ENCODE measurements at places on chromosomes 7 and 10.

GRCh38 chr7:101216860-101217387 lies 457 bp downstream of the PLOD3 start:
- peak; percentile 74 for DNase-seq

GRCh38 chr10:132465193-132465888 lies 68.3 kb downstream of the PWWP2B start:
- no peak for DNase-seq

GRCh38 chr10:15461353-15462108 lies 90.4 kb upstream of the FAM171A1 start:
- no peak for DNase-seq

DNA sequence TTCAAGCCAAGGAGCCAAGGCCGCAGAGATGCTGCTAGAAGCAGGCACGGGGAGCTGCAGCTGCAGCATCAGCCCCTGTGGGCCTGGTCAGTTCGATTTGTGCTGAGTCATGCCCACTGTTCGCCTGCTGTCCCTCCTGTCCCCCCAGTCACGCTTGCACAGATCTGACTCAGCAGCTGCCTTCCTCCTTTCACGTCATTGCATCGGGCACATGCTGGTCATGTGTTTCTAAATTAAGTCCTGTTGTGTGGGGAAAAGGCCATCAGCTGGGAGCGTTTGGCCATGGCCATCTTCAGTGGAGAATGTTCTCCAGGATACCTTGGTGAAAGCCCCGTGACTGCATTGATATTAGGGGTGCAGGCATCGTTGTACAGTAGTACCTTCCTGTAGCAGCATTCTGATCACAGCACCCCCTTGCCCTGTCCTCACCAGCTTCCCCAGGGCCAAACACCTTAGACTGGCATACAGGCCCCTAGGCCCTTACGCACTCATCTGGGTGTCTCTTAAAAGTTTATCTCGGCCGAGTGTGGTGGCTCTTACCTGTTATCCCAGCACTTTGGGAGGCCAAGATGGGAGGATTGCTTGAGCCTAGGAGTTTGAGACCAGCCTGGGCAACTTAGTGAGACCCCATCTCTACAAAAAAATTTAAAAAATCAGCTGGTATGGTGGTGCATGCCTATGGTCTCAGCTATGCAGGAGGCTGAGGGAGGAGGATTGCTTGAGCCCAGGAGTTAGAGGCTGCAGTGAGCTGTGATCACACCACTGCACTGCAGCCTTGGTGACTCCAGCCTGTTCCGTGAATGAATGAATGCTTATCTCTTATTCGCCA lies 23.2 kb downstream of the POR start:
- DNase-seq, result peak; percentile 58

- DNase-seq, result peak; percentile 74
Measured at GRCh38 chr10:71964098-71964742, at the start of gene CHST3. CHST3 (plus strand) TSS chr10:71964395; CDS start chr10:72005843, 41,448 bp downstream.

DNA sequence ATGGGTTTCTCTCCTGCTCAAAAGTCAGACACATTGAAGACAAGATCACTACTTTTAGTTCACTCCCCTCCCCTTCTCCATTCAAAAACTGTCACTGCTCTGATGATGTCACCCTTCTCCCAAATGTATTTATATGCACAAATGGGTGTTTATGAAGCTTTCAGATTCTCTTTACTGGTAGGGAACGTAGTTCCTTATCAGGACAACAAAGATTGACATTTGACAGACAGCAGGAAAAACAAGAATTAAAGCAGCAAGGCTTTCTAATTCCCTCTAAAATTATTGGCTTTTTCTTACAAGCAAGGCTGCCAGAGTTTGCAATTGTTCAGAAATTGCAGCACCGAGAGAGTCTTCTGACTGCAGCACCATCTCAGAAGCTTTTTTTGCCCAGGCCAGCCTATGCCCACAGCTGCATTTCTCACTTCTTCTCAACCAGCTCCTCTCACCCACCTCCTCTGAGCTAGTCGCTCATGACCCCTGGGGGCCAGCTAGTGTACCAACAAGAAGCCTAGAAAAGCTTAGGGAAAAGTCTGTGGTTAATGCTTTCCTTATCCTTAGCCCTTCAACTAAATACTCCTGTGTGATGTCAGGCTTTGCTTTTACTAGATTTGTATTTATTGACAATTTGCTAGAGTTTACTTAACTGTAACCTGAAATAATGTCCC lies 265.1 kb downstream of the HTR7 start:
- peak; percentile 62 for DNase-seq

DNA sequence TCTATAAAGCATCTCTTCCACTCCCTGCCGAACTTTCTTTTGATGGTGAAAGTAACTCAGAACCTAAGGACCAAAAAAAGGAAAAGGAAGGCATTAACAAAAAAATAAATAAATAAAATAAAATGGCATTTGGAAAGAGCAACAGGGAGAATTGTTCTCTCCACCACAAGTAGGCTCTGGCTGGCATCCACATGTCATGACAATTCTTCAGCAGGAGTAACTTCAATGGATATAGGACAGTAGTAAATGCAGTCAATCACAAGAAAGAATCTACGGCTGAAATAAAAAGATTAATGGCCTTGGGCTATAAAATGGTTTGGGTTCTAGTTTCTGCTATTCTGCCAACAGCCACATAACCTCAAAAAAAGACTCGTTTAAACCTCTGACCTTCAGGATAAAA lies 23.9 kb downstream of the NCAPG2 start:
- no peak for DNase-seq

Data from kidney (tissue), 22 donors.